ENCODE measurements at places on chromosomes 6 and 20.
A peak's percentile ranks its signal among the peaks of the same experiment; 100 is the strongest.

DNA sequence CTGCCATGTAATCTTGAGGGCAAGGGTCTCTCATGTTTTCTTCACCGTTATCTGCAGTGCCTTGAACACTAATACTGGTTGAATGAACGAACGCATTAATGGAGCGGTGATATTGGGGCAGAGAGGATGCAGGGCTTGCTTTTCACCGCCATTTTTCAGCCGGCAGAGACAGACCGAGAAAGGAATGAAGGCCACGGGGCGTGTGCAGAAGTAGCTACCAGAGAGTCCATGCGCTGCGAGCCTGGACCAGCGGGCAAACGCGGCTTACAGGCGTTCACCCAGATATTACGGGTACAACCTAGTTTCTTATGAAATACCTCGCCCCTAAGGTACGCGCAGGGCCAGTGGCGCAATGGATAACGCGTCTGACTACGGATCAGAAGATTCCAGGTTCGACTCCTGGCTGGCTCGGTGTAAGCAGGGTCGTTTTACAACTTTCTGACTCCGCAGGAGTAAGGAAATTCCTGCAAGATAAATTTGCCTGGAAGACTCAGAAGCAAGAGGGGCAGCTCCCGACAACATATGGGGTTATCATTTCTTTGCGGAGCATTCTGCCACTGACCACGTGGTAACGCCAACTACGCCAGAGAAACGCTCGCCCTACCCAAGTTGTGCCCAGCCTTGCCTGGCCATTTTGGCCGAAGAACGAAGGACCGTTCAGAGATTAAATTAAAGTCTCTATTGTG is 863 bp upstream of the HMGN4 start:
- DNase-seq, result peak; percentile 93

- no peak for DNase-seq
These were observed 12.6 kb downstream of the PCMTD2 start for GRCh38 chr20:64268174-64268573.

- no peak for DNase-seq
These were observed 141.6 kb upstream of the SLC24A3 start for GRCh38 chr20:19070681-19071445.

GRCh38 chr6:111848262-111848812 is 24.9 kb downstream of the FYN start:
- DNase-seq, result no peak

All from lower lobe of right lung (tissue), 2 donors.